ENCODE measurements at places on chromosomes 12 and 14.

DNA sequence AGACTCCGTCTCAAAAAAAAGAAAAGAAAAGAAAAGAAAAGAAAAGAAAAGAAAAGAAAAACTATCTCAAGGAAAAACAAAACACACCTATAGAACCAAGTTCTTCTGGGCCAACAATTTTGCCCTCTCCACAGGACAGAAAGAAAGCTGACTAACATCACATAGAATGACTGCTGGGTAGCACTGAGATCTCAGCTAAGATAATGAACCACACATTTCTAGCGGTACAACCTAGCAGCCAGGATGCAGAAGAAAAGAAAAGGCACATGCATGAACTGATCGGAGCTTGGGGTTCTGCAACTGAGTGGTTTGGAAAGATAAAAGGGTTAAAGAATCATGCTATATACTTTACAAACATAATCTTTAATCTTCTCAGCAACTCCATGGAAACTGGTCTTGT is 19.5 kb downstream of the TMED10 start:
- no peak for DNase-seq

DNA sequence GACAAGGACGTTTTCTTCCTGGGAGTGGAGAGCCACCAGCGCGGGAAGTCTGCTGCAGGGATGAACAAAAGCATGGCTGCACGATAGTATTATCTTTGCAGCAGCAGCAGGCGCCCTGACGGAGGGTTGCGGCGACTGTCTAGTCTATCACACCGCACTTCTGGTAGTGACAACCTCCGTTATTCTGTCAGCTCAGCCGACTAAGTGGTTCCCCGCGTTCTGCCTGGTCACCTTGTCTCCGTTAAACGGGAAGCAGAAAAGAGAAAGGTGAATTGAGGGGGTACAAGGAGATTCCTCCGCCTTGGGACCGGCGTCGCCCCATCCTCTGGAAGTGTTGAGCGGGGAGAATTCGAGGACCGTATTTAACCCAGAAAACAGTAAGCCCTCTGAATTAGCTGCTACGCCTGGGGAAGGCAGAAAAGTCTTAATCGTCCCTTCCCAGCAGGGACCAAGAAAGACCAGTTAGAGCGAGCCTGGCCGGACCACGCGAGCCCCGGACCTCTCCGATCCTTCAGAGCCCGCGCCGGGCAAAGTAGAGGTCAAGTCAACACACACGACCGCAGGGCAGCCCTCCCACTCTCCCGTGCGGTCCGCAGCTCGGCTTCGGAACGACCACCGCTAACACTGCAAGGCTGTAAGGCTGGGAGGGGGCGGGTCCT is 536 bp upstream of the DAAM1 start:
- no peak for DNase-seq

DNA sequence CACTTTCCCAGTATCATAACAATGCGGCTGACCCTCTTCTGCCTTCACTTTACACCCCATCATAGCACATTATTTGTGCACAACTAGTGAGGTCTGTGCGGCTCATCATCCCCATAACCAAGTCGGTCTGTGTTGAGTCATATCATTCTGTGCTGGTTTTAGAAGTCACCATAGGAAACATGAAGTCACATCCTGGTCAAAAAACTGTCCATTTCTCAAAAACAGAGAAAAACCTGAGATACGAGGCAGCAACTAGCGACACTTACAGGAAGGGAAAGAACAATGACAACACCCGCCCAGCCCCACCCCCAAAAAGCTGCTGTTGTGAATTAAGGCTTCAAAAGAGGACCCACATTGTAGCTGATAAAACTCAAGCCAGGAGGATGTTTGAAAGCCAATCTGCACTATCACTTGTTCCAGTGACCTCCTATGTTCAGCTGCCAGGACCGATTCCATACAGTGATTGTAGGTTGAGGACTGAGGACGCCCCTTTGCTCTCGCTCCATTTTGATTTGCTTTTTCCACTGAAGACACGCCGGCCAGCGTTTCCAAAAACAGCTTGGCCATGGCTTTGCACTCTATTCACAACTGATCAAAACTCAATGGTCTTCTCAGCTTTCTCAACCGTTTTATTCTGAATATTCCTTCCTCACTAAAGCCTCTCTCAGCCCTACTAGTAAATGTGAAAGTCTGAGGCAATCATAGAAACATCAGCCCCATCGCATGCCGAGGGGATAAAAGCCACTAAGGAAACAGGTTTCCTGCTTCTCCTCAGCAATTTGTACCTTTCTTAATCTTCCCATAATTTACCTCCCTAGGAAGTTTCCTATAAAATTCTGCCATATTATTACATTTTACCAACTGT is 87.5 kb downstream of the DUSP16 start:
- no peak for DNase-seq

DNA sequence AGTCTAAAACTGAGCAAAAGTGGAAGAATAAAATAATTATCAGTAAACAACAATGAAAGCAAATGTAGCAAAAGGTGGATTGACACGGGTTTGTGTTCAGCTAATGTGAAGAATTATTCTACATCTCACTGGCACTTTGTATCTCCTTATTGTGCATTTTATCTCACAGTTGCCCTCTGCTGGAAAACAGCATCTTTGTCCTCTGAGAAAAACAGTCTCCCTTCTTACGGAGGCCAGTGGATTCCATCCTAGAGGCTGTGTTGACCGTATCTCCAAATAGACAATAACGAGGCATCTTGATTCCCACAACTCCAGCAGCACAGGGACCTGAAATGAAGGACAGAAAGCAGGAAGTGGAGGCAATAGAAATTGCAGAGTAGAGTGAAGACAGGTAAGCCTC is 51.3 kb upstream of the PLBD1 start:
- peak; percentile 16 for DNase-seq

- DNase-seq: no peak
Measured at GRCh38 chr14:105632010-105632409, 105.6 kb downstream of the TMEM121 start.

DNA sequence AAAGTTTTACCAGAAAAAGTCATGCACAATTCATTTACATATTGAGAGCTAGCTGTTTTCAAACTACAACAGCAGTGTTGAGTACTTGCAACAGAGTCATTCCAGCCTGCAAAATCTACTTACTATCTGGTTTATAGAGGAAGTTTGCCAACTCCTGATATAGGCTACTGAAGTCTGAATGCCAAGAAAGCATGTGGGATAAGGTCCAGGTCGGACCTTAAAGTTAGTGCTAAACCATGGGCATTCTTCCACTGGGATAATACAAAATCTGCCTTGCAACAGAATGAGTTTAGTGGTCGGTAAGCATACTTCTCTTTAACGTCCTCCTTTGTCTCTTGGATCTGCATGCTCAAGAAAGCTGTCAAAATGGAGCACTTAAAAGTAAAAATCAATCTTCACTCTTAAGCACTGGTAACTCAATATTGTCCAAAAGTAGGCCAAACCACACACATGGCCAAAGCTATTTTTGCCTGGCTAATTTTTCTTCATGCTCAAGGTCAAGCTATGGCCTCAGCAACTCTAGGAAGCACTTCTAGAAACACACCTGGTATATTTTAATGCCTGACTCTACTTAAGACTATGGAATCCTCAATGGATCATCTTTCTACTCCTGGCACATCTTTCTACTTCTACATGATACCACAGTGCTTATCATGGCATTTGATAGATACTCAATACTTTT is 364.9 kb upstream of the KITLG start:
- peak; percentile 58 for DNase-seq
